ENCODE measurements at places on chromosomes 4 and X.

DNA sequence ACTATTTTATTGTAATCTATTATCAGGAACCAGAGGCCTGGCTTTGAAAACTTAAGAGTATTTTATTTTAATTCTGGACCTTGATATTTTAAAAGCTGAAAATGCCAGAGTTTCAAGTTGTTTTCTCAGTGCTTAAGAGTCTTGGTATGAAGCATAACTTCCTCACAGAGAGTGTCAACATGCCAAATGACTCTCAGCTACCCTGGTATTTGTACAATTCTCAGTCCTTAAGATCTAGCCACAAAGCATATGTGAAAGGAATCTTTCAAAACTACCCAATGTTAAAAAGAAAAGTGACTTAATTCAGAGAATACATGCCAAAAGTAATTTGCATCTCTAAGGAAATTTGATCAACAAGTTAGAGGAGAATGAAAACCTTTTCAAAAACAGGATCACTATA lies 171.9 kb downstream of the DKK2 start:
- no peak for DNase-seq
- no peaks in the 10 kb centered on the region for H3K4me1 ChIP-seq
- no peaks in the 10 kb centered on the region for H3K27me3 ChIP-seq

DNA sequence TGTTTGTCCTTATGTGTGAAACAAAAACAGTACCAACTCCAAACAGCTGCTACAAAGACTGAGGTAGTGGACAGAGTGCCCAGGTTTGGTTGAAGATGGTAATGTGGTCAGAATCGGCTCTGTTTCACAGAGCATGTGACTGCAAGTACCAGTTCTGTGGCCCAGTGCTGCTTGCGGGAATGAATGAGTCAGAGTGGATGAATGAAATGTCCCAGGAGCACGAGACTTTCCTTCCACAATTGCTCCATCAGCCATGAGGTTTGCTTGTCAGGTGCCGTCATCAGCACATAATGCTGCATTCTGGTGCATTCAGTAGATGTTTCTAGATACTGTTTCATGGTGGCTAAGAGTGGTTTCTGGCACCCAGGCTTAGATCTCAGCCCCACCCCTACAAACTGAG lies 84.2 kb downstream of the GPR143 start:
- H3K4me1 ChIP-seq: no peaks in the 10 kb centered on the region
- H3K27me3 ChIP-seq: no peaks in the 10 kb centered on the region
- H3K27ac ChIP-seq: no peak overlapping the region
- no peak for DNase-seq
- H3K36me3 ChIP-seq: peaks cover 4% of the 10 kb centered on the region

GRCh38 chr4:102586644-102587021 lies 85.5 kb downstream of the NFKB1 start:
- H3K36me3 ChIP-seq: peaks cover 23% of the 10 kb centered on the region
- H3K4me3 ChIP-seq: peak overlapping the region; percentile 8
- peak overlapping the region; percentile 11 for H3K27ac ChIP-seq
- H3K4me1 ChIP-seq: peaks cover 45% of the 10 kb centered on the region
- H3K27me3 ChIP-seq: no peaks in the 10 kb centered on the region
- DNase-seq: peak; percentile 14

DNA sequence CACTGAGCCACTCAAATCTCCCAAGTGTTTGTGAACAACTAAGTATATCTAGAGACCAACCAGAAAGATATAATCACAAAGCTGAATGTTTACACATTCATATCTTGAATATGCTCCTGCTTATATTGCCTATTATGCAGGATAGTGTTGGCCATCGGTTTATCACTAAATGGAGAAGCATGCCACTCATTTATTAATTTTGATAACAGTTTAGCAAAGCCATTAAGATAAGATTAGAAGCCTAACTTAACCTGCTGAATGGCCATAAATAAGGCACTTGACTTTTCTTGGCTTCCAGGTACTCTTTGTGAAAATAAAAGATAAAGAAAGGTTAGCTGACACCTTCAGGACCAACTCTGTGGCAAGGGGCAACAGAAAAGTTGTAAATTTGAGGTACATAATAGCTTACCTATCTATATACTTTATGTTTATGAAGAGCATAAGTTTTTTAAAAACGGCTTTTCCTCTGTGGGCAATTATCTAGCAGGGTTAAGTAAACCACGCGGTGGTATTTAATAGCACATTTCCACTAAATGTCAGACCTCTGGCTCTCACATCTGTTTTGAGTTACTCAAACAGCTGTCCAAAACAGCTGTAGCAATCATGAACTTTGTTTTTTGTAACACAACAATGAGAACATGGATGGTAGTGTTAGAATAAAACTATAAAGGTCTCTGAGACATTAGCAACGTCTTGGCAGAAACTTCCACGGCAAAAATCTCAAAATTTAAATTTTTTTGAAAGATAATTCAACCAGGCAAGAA lies 58.8 kb upstream of the FTHL17 start:
- H3K27me3 ChIP-seq: no peaks in the 10 kb centered on the region
- H3K36me3 ChIP-seq: no peaks in the 10 kb centered on the region
- H3K27ac ChIP-seq: no peak overlapping the region
- H3K4me3 ChIP-seq: no peak overlapping the region

DNA sequence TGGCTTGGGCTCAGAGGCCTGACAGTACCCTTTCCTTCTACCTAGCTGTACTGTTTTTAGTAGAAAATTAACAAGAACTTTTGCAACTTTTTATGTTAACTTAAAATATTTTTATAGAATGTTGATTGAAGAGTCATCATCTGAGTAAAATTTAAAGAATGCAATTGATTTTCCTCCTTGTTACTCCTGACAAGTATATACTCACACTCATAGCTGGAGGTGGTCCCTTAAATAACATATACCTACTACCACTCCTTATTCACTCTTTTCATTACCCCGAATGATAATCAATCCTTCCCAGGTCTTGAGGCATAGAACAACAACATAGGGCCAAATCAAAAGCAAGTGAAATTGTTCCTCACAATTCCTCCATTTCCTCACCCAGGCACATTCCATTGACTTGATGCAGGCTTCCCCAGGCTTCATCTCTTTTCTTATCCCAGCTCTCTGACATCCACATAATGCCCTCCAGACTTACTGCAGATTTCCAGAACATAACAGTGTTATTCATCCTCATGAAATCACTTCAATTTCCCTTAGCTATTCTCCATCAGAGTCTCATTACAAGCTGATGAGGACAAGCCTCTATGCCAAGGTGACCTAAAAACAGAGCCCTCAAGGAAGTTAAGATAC lies 73.2 kb upstream of the ANXA10 start:
- DNase-seq: no peak
- H3K27me3 ChIP-seq: no peaks in the 10 kb centered on the region
- no peak overlapping the region for H3K4me3 ChIP-seq
- H3K36me3 ChIP-seq: no peaks in the 10 kb centered on the region

GRCh38 chr4:167190379-167190778 lies 43.9 kb downstream of the SPOCK3 start:
- no peak overlapping the region for H3K4me3 ChIP-seq
- H3K27ac ChIP-seq: no peak overlapping the region
- no peaks in the 10 kb centered on the region for H3K27me3 ChIP-seq
- no peak for DNase-seq
- no peaks in the 10 kb centered on the region for H3K4me1 ChIP-seq
